ENCODE measurements at places on chromosomes 5 and 9.

- DNase-seq: no peak
Observed at GRCh38 chr5:153404747-153405146, 85.7 kb upstream of the GRIA1 start.

DNA sequence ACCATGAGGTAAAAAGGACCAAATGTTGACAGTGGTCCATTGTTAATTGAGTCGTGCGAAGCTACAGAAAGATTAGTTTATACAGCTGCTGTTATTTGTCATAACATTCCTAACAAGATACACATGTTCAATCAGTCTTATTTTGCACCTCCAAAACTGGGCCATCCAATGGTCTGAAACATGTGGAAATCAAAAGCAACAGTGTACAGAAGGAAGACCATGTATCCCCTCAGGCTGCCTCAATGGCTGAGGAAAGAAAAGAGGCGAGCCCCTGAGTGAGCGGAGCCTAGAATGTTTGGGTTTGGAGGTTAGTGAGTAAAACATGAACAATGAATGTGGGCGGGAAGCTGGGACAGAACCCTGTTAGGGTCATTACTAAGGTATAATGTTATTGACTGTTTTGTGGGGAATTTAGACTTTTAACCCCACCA lies 35.6 kb downstream of the NFIB start:
- DNase-seq: no peak

GRCh38 chr9:135369412-135369990 lies 110.1 kb upstream of the PPP1R26 start:
- DNase-seq: no peak

DNA sequence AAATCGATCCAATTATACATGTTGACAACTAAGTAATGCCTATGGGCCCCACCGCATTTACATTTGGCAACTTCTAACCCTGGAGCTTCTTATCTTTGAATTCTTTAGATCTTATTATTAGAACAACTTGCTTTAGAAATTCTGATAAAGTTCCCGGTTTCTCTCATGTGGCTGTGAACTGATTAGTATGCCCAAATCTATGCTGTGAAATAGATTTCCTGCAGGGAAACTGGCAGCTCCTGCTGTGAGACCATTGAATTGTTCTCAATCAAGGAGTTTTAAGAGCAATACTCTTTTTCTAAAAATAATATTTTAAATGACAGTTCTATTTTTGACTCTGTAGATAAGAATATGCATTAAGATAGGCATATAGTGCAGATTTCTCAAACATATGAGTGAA lies 177.5 kb downstream of the GABRB2 start:
- DNase-seq: no peak

DNA sequence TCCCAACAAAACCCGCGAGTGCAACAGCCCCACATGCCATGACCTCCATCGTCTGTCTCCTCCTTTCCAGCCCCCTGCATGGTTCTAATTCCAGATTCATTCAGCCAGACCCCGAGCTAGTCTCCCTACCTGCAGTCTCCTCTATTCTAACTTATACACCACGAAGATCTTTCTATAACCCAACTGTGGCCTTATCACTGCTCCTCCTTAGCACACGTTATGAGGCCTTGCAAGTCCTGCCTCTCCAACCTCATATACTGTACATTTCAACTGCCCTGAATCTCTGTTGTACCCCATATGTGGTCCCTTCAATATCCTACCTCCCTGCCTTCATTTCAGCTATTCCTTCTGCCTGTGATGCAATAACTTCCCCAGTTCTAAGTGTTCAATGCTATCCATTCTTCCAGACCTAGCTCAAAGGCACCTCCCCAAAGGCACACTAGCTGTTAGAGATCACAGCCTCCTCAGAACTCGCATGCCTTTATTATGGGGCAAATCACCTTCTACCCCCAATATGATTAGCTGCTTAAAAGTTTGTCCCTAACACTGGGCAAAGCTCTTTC lies 215.1 kb upstream of the TRIM32 start:
- no peak for DNase-seq

GRCh38 chr9:27162045-27162444 lies 53.0 kb downstream of the TEK start:
- no peak for DNase-seq

DNA sequence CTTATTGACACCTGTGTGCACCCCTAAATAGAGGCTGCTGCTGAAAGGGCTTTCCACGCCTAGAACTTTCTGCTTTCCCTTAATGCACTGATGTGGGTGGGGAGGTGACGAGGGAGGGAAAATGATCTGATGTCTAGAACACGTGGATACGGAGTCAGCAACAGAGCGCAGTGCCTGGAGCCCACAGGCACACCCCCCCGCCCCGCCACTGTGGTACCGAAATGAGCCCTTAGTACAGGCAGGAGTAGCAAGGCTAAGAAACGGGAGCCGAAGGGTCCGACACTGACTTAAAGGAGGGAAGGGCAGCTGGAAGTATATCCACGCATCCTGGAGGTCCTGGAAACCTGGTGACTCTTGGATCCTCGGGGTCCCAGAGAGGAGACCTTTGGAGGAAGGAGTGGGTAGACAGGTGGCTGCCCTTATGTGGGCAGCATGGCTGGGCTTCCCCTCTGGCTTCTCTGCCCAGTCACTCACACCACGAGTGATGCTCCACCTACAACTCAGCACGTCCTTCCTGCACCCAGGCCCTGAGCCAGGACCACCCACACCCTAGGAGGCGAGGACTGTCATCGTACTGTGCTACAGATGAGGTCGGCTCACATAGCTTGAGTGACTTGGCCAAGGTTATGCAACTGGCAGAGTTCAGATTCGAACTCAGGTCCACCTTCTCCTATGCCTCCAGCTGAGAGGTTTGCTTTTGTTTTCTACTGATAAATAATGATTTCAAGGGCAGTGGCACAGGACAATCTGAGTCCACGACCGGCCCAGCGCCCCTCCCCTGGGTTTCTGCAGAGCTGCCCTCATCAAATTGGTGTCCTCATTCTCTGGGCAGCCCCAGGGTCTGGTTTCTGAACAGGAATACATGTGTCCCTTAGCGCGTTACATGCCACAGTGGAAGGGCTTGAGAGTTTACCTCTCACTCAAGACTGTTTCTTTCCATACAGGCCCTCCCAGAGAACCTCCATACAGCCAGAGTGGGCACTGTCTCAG lies 4.7 kb upstream of the VAV2 start:
- DNase-seq: no peak

- DNase-seq: no peak
Observed at GRCh38 chr5:132817011-132817410, 3.9 kb downstream of the SOWAHA start.

DNA sequence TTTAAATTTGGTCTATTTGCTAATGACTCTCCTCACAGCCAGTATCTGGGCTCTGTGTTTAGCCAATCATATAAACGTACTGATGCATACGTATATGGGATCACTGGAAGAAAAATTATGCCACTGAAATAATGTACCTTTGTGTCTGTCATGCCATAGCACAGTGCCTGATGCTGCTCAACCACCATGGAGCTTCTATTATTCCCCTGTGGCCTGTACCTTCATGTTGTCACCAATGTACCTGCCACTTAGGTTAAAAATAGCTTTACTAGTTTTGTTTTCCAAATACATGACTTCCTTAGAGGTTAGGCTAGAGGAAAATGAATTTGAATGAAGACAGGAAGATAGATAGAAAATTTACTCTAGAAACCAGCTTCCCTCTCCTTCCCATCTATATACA lies 34.6 kb downstream of the HACD4 start:
- DNase-seq: no peak

DNA sequence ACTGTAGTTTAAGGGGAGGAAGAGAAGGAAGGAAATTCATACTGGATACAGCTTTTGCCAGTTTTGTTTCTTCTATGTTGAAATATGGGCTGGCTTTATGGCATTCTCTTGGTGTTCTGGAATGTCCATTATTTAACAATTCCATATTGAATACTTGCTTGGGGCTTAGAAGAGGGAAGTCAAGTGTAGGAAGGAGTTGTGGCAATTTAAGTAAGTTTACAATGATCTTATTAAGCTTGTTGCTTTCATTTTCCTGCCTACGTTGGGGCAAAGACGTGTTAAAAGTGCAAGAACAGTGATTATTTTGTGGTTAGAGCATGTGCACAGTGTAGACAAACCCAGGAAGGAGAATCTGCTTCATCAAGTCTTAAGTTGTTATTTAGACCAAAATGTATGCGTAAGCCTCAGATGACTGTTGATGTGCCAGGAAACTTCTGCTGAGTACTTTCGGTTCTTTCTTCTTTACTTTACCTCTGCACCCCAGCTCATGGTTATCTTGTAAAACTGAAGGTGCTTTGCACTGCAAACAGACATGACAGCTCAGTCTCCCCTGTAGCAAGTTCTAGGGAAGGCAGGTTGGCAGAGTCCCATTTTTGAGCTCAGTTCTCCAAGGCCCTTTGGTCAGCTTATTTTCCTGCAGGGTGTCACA lies 75.8 kb downstream of the F2RL2 start:
- peak; percentile 51 for DNase-seq

DNA sequence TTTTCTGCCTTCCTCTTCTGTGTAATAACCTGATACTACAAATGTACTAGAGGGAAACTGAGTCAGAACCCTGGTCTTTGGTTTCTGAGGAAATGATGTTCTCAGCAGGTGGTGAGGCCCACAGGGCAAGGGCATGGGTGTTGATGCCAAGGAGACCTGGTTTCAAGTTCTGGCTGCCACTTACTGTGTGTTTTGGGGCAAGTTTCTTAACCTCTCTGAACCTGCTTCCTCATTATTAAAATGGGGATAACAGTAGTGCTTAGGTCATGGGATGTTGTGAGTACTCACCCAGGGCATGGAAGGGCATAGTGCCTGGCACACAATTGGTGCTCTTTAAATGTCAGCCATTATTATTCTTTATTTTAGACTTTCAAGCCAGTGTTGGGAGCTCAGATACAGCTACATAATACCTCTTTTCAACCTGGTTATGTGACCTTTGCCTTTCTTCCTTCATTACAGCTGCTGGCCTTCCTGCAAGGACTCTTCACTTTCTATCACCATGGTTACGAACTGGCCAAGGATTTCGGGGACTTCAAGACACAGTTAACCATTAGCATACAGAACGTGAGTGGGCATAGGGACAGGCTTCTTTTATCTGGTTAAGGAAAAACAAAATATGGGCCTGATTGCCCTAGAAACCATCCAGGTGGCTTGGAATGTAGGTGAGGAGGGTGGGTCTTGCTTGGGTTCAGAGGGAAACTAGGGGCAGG lies 131.5 kb downstream of the ARHGAP26 start:
- DNase-seq: no peak

GRCh38 chr9:15513335-15513734 lies 2.6 kb upstream of the PSIP1 start:
- DNase-seq: no peak

DNA sequence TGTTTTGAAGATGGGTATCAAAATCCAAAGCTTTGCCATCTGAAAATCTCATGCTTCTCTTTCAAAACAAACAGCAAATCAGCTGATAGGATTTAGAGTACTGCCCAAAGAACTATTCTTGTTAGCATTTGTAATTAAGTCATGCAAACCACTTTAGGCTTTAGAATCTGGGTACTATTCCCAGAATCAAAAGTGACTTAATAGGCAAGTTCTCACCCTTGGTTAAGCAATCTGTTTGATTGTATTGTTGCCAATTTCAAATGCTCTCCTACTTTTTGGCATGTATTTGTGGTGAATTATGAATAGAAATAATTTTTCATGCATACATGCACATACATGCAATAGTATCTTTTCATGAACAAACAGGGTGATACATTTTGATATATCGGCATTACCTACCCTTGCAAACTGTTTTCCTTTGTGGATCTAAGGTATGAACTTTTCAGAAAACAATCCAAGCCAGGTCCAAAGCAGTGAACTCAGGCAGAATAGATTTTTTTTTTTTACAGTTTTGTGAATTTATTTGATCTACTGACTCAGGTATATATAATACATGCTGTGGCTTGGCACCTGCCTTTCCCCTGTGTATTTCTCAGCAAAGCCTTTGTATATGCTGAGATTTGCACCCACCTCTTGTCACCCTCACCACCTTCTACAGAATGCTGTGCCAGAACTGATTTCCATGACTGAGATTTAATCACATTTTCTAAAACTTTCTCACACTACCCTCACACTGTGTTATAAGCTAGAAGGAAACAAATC lies 9.0 kb downstream of the IL33 start:
- no peak for DNase-seq

DNA sequence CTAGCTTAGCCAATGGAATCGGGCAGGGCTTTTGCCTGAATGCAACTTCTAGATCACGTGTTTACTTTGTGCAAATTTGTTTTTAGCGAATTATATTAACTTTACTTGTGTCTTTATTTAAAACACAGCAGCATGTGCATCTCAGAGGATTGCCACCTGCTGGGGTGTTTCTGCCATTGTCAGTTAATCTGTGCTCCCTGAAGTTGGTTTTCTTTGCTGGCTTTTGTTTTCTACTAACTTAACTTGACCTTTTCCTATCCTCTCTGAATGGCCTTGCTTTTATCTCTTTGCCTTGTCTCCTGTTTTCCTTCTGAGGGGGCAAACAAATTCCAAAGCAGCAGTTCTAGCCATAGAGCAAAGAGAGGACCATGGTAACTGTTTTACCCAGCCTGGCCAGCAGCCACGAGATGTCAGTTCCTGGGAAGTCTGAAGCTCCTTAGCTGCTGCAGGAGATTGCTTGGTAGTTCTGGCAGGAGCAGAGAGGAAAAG lies 67.6 kb downstream of the ARHGEF28 start:
- DNase-seq: peak; percentile 19

- DNase-seq: no peak
Observed at GRCh38 chr5:93311881-93312280, 269.1 kb downstream of the NR2F1-AS1 start.

DNA sequence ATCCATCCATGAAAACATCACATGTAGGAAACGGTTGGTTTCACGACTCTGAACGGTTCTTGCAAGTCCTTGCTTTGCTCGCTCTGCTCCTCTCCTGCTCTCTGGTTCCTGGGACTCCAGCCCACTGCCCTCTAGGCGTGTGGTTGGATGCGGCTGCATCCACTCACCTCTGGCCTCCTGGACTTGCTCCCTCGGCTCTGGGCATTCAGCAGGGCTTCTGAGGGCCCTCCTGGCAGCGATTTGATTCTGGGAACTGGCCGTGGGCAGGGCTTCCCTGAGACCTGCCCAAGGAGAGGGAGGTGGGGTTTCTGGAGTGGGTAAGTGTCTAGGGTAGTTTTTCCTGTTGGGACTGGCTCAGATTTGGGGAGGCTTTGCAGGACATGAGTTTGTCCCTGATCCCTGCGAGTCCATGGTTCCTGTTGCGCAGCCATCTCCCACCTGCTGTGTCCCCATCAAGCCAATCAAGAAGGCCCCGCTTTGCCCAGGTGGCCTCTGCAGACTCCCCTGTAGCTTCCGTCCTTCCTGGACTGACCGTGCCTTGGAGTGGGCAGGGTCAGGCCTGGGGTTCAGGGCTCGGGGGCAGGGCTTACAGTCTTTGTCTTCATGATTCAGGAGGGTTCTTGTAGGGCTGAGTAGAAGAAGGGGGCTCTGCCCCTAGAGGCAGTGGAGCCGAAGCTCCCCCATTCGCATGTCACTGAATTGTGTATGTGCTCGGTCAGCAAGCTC lies 192.3 kb downstream of the CACNA1B start:
- DNase-seq: no peak

Data from GM13977 (cell line).